ENCODE measurements at places on chromosomes 6 and 20. TPM values are rescaled to one million over a fixed set of nuclear protein-coding genes. Genes with fewer than 3 reads are reported as not detected.

The TPD52L1 gene
- 96.3 TPM for polyA plus RNA-seq

The NEURL2 gene
- 64.5 TPM for polyA plus RNA-seq

The C6orf15 gene
- polyA plus RNA-seq, result not detected

The PI16 gene
- polyA plus RNA-seq, result 0.37 TPM

The GSTA2 gene
- 0.24 TPM for polyA plus RNA-seq

The DEFB132 gene
- polyA plus RNA-seq, result not detected

The SMLR1 gene
- polyA plus RNA-seq, result not detected

The PRRT1 gene
- polyA plus RNA-seq, result 6.2 TPM

The PBOV1 gene
- not detected for polyA plus RNA-seq

The JAG1 gene
- 18.3 TPM for polyA plus RNA-seq

The RNF217 gene
- 9.4 TPM for polyA plus RNA-seq

The EYS gene
- polyA plus RNA-seq, result 0.21 TPM

The SEMG1 gene
- not detected for polyA plus RNA-seq

The DUSP15 gene
- polyA plus RNA-seq, result 7.2 TPM

The RSPH4A gene
- polyA plus RNA-seq, result 0.26 TPM

The RIMS4 gene
- polyA plus RNA-seq, result 2.0 TPM

The WDR46 gene
- polyA plus RNA-seq, result 46.3 TPM

The NQO2 gene
- 103 TPM for polyA plus RNA-seq

The IMPG1 gene
- not detected for polyA plus RNA-seq

The C20orf202 gene
- polyA plus RNA-seq, result 0.27 TPM

Data from cardiac muscle cell (in vitro differentiated cells and primary cell).